Stimulated activated CD4-positive, alpha-beta T cell treated with anti-CD3 and anti-CD28 coated beads, TNF-alpha, amount 100 ng/mL, for 1 hour (primary cell): ENCODE measurements at places on chromosomes 11 and 22.

- no peak for DNase-seq
Observed at GRCh38 chr11:118529584-118530175, 1.3 kb upstream of the TMEM25 start.

DNA sequence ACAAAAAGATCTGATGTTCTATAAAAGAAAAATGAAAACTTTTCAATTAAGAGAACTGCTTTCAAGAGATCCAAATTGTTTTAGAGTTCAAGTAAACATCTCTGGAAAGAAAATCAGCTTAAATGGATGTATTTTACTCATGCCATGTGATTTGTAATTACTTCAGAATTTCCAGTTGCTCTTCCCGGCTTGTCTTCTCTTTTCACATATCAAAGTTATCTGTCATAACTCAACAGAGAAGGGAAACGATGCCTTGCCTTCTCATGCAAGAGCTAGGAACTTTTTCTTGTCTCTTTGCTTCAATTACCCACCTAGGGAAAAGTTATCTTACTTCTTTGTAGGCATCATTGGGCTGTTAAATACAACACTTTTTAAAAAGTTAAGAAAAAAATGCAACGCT lies 255.2 kb upstream of the POU2AF2 start:
- DNase-seq = no peak

GRCh38 chr11:106063009-106063408 lies 14.1 kb downstream of the KBTBD3 start:
- DNase-seq = no peak

DNA sequence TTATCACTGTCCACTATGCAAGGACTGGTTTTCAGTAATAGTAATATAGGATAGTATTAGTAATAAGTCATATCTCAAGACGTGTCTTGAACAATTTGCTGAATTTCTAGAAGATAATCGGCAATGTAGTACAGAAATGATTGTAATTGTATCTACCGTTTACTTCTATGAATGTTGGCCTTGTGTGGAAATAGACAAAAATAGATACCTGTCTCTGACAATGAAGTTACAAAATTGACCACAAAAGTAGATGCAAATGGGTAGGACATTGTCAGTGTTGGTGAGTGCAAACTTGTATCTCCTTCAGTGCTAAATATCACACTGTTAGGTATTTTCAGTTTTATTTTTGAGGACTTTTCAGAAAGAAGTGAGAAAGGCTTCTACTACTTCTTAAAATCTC lies 43.1 kb downstream of the SVIP start:
- DNase-seq = no peak

DNA sequence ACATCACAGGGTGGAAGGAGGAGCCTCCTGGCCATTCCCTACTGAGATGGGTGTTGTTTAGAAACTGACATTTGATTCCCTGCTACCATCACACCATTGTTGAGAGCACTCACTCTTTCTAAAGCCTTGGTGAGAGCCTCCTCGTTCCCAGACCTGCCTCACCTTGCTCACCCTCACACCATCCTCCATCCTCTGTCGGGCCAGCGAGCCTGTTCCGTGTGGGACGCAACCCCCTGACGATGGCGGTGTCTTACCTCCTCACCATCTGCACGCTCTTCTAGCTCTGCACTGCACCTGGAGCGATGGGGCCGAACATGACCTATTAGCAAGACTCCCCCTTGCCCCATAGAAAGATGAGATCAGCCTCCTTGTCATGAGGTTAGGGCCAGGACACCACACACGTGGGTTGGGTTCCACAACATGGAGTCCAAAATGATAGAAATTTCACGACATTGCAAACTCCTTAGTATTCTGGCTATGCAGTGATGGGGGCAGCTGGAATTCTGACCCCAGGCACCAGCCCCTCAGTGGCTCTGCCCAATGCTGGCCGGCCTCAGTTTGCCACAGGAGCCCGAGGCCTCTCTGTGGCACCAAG lies 1017.9 kb downstream of the TBC1D22A start:
- DNase-seq = no peak

DNA sequence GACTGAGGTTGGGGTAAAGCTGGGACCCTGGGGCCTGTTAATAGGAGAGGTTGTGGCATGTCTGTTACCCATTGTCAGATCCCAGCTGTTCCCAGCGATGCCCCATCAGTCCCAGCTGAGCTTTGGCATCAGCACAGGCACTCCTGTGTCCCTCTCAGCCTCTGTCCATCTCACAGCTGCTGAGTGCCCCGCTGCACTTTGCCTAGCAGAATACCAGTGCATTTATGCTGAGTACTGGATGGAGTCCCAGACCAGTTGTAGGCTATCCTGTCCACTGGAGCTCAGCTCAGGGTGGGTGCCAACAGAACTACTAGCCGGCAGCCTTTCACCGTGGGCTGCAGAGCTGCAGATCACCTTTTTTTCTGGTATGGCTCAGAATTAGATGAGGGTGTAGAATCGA lies 9.9 kb downstream of the FXYD6 start:
- no peak for DNase-seq

DNA sequence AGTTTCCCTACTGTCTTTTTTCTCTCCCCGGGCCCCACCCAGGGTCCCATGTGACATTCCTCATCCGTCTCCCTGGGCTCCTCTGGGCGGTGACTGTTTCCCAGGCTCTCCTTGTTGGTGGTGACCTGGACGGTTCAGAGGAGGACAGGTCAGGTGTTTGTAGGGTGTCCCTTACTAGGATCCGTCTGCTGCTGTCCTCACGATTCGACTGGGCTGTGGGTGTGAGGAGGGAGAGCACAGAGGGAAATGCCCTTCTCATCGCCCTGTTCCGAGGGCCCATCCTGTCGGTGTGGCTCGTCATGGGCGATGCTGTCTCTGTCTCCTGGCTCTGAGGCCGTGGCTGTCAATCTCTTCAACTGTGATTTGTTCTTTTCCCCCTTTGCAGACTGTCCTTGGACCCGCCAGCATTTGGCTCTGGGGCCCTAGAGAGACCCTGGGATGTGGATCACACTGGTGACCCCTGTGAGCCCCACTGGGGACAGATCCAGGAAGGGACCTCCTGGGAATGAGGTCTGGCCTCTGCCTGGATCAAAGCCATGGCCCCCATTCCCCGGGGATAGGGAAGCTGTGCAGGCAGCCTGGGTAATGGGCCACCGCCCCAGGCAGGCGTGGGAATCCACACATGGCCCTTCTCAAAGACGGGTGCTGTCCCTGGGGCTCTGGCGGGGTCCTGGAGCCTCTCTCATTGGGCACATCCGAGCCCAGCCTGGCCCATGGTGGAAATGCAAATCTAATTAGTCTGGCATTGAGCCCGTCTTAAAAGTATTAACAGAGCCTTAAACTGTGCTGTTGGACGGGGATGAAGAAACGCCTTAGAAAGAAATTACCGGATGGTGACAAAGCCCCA lies 46.8 kb upstream of the KCNQ1OT1 start:
- DNase-seq = no peak

DNA sequence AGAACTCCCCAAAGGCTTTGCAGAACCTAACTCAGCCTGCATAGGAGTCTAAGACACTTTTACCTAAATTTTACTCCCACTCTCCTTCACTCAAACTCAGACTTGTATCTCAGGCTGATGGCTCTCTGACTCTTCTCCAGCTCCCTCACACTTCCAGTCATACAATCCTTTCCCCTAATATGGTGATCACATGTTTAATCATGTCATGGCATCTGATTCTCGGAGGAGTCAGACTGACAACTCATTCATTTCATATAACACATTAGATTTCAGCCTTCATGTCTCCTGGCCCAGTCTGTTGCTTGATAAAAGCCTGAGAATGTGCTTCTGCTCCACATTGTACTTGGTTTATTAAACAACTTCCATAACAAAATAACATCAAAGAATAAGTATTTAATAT lies 1503.9 kb upstream of the TENM4 start:
- DNase-seq = no peak

DNA sequence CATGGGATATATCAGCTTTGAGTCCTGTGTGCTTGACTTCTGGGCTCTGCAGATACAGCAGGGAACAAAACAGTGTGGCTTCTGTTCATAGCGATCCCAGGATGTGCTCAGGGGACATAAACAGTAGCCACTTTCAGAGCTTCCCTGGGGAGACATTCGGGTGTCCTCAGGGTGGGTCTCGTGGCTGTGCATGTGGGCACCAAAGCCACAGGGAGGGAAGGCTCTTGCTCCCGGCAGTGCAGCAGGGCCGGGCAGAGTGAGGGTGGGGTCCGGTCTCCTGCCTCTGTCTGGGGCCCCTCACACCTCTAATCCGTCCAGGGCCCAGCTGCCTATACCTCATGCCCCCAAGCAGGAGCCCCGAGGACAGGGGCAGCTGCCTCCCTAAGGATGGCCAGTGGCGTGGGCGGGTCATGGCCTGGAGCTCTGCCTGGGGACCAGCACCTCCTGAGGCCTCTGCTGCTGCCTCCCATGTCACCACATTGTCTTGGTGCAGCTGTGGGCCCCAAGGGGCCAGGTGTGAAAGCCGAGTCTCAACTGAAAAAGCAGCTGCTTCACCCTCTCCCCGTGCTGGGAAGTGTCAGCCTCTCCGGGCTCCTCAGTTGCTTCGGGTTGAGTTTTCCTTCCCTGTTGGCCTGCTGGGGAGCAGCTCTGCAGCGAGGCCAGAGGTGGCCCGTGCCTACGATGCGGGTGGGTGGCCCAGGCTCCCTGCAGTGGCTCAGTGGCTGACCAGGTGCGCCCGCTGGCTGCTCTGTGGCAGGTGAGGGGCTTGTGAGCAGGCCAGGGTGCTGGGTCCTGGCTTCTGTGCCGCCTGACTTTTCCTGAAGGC lies 3.8 kb downstream of the TPCN2 start:
- no peak for DNase-seq
